ENCODE measurements at places on chromosomes 3 and 15.
A peak's percentile ranks its signal among the peaks of the same experiment; 100 is the strongest.

GRCh38 chr15:100716456-100717085 is 114.2 kb downstream of the ASB7 start:
- no peak for DNase-seq

DNA sequence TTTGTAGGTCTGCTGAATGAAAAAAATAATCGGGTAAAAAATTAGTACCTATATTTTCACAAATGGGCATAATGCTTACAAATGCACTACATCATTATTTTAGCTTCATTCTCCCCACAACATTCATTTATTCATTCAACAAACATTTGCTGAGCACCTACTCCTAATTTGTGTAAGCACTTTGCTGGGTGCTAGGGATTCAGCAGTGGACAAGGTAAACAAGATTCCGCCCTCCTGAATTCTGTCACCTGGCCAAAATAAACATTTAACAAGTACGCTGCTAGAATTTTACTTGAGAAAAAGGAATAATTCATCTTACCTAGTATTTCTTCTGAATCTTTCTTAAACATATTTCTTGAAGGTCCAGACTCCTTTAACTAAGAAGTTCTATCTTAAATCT is 72.1 kb downstream of the TIGIT start:
- no peak for DNase-seq

GRCh38 chr15:82081914-82082762 is 36.3 kb upstream of the MEX3B start:
- peak; percentile 80 for DNase-seq

- DNase-seq = peak; percentile 65
These were observed 2.7 kb downstream of the EOMES start for GRCh38 chr3:27719314-27720003.

DNA sequence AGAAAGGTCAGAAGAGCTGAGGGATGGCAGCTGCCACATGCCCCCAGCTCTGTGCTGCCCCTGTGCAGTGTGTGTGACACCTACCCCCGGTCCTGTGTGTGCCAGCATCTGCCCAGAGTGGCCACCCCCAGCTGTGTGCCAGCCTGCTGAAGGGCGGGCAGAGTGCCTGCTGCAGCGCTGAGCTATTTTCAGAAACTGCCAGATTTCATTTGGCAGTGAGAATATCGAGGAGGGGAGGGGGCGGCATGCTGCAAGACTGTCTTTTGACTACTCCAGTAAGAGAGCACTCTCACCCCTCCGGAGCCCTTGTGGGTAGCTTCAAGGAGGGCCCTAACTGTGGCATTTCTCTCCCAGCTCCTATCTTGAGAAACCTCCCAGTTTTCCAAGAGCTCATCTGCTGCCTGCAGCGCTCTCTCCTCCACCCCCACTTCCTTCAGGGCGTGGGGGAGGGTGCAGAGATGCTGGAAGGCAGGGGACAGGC is 25.2 kb upstream of the DOCK3 start:
- peak; percentile 37 for DNase-seq

GRCh38 chr3:132629928-132630327 is 29.7 kb downstream of the ACAD11 start:
- DNase-seq = no peak

- no peak for DNase-seq
These were observed 15.0 kb upstream of the TM6SF1 start for GRCh38 chr15:83092309-83092976.

- peak; percentile 36 for DNase-seq
These were observed 1.9 kb downstream of the VILL start for GRCh38 chr3:37992271-37993066.

DNA sequence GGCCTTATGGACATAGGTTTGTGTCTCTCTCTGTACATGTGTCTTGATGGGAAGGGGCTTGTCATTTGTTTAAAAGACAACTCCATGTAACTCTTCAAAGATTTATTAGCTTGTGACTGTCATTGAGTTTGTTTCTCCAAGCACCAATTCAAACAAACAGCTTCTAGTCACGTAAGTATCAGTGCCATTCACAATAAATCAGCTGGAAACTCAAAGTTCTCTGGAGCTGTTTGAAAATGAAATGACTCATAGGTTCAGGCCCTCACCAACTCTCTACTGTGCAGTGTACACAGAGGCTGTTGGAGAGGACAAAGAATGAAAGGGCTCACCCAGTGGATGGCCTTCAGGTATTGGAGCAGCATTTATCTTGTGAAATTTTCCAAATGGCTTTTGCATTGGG is 476.3 kb downstream of the AGBL1 start:
- DNase-seq = peak; percentile 35

DNA sequence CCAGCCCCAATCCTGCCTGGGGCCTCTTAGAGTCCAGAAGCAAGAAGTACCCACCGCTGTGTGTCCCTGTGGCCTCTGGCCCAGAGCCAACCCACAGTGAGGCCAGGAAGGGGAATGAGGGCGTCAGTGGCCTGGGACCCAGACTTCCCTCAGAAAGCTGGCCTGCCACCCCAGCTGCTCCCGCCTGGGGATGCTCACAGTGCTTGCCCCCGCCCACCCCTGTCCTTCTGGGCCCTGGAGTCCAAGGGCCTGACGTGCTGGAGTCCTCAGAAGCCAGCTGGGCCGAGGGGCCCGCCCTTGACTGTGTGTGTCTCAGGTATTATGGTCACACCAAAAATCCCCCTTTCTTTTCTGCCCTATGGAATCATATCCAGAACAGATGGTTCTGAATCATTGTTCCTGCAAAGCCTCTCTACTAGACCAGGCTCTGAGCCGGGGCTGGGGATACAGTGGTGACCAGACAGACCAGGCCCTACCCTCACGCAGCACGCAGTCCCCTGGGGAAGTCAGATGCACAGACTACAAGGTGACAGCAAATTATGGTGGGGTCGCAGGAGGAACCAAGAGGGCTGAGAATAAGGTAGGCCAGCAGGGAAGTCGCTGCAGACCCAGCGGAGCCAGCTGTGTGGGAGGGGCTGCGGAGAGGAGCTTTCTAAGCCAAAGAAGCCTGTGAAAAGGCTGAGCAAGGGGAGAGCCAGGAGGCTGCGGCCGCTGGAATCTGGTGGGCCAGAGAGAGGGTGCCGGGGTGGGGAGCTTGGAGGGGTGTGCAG is 99.1 kb downstream of the VGLL4 start:
- DNase-seq = peak; percentile 40

DNA sequence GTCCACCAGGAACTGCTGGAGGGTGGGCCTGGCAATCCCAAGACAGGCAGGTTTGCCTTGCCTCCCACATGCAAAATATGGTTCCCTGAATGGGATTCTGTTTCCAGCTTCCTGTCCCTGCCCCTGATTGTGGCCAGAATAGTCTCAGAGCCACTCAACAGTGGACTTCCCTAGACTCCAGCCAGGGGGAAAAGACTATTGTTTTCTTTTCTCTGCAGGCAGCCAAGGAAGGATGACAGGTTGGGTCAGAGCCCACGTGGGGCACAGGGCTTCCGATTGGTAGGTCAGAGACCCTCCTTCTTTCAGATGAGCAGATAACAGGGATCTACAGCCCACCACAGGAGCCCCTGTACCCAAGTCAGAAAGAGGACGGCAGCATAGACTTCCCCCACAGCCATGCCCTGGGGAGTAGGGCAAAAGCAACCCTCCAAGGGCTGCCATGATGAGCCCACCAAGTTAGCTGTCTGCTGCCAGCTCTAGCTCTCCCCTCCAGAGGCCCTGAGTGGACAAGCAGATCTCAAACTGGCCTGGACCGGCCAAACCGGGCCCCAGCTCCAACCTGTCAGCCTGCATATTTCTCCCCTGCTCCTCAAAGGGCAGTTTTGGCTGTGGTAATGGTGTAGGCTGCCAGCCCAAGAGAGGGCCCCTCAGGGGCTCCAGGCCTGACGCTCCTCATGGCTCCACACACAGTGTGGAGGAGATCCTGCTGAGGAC is 6.4 kb downstream of the TLR9 start:
- peak; percentile 50 for DNase-seq

DNA sequence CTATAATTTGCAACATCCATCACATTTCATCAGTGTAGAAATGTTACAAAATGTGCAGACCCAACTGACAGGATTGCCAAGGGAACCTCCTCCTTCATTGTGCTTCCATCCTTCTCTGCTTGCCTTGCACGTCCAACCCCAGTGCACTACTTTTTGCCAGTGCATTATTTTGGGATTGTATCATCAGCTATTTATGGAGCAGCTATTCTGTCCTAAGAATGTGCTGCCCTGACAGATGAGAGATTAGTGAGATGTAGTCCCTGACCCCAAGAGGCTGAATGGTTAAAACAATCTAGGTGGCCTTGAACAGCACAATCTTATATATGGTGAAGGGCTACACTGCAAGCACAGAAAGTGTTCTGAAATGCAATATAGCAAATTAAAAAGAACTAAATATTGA is 935.8 kb downstream of the IGSF11 start:
- no peak for DNase-seq
